ENCODE measurements at places on chromosomes 1 and 21.

- DNase-seq = no peak
Observed at GRCh38 chr1:221667504-221667903, 74.4 kb downstream of the DUSP10 start.

GRCh38 chr21:28893687-28894086, 99.0 kb downstream of the LTN1 start:
- no peak for DNase-seq

DNA sequence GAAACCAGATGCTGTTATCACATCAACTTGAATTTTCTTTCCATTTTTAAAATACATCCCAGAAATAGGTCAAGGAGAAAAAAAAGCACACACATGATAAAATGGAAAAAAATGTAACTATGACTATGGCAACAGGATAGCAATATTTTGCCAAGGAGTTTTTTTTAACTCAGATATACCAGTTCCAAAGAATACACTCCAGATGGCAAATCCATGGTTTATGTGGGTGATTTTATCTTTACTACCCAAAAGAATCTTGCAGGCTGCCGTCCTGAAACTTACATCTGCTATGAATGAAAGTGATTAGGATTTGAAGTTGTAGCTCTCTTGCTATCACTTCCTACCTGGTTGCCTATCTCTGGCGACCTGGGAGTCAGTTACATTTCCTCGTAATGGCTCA, 91.0 kb upstream of the PLPPR4 start:
- DNase-seq = no peak

DNA sequence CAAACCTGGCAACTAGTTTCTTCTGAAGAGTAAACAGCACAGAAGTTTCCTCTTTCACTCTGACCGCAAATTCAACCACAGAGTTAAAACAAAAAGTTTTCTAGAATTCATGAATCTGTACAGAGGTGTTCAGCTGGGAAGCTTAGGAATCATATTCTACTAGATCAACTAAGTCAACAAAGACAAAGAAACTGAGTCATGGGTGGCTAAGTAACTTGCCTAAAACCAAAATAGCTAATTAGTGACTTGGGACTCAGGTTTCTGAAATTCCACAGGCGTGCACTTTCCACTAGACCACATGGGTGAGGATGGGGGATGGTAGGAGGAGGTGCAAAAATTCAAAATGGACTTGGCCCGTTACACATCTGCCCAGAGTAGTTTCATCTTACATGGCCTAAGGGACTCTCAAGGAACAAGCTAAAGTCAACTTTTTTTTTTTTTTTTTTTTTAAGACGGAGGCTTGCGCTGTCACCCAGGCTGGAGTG, 25.8 kb downstream of the PTPN14 start:
- no peak for DNase-seq

- DNase-seq = no peak
Observed at GRCh38 chr21:21230672-21231071, 232.5 kb downstream of the NCAM2 start.

DNA sequence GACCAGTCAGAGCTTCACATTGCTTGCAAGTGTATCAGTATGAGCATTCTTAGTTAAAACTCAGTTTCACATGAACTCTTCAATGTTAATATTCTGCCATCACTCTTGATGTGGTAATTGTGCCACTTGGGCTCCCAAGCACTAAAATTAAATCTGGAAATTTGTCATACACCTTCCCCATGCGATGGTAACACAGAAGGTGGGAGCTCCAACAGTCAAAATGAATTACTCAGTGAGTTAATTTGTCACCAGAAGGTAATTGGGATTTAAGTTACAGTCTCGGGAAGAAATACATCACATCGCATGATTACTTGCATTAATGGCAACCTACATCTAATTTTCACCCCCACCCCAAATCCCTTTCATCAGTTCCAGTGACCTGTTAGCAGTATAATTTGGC, 376.5 kb upstream of the DAB1 start:
- no peak for DNase-seq

DNA sequence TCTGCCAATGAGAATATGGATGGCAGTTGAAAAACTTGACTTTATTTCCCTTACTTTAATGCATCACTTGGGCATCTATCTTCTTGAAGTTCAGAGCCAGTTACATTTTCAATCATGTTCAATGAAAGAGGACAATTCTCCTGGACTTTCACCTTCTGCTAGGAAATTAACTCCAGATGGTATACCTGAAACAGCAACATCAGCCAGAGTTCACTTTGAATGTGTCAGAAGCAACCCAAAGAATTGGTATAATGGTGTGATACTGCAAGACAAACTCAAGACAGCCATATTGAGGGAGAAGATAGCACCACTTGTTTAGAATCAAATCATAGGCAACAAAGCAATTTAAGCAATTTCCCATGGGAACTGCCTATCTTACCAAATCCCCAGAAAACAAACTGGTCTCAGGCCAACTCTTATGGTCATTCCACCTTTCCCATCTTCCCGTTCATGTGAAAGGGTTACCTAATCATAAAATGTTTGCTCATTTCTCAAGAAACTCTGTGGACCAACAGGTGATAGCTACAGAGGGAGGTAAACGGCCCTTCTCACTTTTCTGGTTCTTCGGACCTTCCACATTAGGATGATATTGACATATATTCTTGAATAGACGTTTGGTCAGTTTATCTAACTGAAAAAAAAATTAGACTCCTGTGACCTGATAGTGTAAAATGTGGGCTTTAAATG, 29.7 kb upstream of the C8B start:
- no peak for DNase-seq

DNA sequence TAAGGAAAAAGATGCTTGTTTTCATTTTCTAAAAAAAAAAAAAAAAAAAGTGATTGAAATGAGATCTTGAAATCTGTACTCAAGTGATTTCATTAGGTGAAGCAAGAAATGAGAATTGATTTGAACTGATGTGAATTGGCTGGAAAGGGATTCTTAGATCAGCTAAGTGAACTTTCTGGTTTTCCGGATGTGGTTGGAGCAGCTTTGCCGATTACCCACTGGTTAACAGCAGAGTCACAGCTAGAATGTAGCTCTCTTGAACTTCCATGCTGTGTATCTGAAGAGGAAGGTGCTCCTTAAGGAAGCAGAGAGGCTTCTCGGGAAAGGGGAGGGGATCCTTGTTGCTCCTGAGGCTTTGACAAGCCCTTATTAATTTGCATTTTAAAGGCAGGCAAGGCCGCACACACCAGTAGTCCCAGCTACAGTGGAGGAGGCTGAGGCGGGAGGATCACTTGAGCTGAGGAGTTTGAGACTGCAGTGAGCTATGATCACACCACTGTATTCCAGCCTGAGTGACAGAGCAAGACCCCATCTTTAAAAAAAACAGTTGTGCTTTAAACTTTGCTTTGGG, 28.7 kb upstream of the PWP2 start:
- no peak for DNase-seq

DNA sequence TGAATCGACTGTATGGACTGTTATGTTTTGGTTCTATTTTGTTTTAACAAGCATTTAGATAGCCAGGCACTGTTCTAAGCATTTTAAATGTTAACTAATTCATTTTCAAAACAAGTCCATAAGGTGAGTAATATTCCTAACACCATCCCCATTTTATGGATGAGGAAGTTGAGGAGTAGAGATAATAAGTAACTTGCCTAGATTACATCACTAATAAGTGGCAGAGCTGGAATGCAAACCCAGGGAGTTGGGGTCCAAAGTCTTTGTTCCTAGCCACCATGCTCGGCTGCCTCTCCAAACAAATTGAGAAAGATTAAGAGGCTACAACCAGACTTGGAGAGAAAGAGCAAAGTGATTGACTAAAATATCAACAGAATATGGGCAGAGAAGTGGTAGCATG, 12.6 kb upstream of the LEPR start:
- no peak for DNase-seq

DNA sequence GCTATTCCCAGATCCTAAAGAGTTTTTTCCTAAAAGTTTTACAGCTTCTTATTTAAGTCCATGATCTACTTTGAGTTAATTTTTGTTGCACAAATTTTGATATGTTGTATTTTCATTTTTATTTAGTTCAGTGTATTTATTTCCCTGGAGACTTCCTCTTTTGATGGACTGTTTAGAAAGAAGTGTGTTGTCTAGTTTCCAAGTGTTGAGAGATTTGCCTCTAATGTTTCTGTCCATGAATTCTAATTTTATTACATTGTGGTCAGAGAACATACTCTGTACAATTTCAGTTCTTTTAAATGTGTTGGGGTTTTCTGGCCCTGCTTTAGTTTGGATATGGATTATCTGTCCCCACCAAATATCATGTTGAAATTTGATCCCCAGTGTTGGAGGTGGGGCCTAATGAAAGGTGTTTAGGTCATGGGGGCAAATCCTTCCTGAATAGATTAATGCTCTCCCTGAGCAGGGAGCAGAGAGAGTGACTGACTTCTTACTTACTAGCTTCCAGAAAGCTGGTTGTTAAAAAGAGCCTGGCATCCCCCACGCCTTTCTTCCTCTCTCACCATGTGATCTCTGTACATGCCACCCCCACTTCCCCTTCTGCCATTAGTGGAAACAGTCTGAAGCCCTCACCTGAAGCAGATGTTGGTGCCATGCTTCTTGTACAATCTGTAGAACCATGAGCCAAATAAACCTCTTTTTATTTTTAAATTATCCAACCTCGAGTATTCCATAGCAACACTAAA, 4.6 kb downstream of the CHD1L start:
- no peak for DNase-seq

- DNase-seq = no peak
Observed at GRCh38 chr1:241579434-241579833, 47.3 kb downstream of the KMO start.

- no peak for DNase-seq
Observed at GRCh38 chr1:109263234-109263596, 13.9 kb downstream of the CELSR2 start.

GRCh38 chr1:100127226-100127625, 5.5 kb downstream of the SASS6 start:
- no peak for DNase-seq

DNA sequence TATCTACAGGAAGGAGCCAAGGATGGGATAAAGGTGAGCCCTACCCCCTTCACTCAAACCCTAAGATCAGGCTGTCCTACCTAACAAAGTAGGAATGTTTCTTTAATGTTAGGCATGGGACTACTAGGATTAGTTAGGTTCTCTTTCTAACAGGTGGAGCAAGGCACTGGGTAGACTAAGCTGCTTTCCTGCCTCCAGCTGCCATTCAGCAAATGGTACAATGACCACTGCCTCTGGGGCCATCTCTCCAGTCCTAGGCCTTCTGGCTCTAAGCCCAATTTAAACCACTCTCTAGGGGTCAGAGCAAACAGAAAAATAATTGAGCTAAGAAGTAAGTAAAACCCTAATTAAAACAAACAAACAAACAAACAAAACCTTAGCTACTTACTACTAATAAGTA, 15.7 kb upstream of the IPO9 start:
- no peak for DNase-seq

GRCh38 chr1:19679691-19680090, 15.0 kb downstream of the HTR6 start:
- DNase-seq = no peak

- no peak for DNase-seq
Observed at GRCh38 chr1:213658457-213658856, 329.3 kb upstream of the PROX1 start.

GRCh38 chr21:36430841-36431240, 45.6 kb downstream of the CHAF1B start:
- no peak for DNase-seq

GRCh38 chr1:233233508-233234040, 62.0 kb downstream of the PCNX2 start:
- no peak for DNase-seq

- no peak for DNase-seq
Observed at GRCh38 chr1:153537376-153537730, 1.6 kb upstream of the S100A6 start.

- DNase-seq = no peak
Observed at GRCh38 chr1:90132306-90132705, 137.4 kb downstream of the ZNF326 start.

DNA sequence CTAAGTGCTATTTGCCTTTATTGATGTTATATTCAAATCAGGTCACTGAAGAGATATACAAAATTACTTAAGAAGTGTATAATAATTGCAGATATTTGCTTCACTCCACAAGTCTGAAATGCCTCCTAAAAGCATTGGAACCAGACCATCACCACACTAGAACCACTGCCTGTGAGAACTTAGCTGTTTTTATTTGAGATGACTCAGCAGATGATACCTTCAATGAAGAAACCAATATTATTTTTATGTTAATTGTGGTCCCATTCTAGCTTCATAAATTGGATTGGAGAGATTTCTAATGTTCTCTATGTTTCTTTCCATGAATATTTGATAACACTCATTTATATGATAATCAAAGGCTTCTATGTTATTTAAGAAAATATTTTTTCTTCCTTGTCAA, 740.6 kb downstream of the KCNT2 start:
- DNase-seq = no peak

DNA sequence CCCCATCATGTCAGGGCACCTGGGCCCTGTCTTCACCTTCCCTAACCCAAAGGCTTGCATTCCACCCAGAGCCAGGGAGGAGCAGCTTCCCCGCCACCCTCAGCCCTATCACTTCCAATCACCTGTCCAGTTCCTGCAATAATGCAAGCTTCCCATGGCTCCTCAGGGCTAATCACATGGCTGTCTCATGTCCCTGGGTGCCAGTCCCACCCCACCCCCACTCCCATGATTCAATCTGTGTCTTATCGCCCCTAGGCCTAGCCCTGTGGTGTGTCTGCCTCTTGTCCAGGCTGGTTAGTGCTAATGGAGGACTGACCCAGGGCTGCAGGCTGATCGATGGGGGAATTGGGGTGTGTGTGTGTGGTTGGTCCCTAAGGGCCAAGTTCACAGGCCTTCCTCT, 11.0 kb upstream of the PEAR1 start:
- no peak for DNase-seq

DNA sequence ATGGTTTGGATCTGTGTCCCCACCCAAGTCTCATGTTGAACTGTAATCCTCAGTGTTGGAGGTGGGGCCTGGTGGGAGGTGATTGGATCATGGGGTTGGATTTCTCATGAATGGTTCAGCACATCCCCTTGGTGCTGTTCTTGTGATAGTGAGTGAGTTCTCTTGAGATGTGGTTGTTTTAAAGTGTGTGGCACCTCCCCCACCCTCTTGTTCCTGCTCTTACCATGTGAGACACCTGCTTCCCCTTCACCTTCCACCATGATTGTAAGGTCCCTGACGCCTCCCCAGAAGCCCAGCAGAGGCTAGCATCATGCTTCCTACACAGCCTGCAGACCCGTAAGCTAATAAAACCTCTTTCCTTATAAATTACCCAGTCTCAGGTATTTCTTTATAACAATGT, 55.8 kb downstream of the SUSD4 start:
- DNase-seq = no peak
